ENCODE measurements at places on chromosomes 5 and 9.
A peak's percentile ranks its signal among the peaks of the same experiment; 100 is the strongest.

DNA sequence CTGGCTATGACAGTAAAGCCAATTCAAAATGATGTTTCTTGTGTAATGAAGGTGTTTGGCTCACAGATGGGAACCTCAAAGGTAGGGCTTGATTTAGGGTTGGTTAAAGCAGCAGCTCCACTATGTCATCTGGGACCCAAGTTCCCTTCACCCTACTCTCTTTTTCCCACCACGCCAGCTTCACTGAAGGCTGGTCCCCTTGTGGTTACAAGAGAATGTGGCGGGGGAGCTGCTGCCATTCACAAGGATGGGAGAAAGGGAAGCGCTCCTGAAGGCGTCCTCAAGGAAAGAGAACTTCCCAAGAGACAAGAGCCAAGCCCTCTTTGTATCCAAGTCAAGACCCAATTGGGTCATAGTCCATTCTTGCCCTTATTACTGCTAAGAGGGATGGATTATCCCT is 72.7 kb downstream of the NTRK2 start:
- no peak for DNase-seq

DNA sequence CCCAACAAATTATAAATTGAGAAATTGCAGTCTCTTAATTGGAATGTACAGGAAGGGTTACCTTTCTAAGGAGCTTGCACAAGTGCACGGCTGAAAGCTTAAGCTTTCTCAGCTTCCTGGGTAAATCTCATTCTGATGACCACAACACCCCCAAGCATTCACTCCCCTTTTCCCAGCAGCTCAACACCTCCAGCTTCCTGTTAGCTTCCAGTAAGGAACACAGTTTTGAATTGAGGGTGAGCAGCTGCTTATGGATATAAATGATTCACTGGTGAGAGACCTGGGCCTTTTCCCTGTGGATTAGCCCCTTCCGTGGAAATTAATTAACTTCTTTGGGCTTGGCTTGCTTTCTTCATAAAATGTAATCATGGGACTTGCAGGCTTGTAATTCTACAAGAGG is 101.2 kb downstream of the SLC28A3 start:
- no peak for DNase-seq

DNA sequence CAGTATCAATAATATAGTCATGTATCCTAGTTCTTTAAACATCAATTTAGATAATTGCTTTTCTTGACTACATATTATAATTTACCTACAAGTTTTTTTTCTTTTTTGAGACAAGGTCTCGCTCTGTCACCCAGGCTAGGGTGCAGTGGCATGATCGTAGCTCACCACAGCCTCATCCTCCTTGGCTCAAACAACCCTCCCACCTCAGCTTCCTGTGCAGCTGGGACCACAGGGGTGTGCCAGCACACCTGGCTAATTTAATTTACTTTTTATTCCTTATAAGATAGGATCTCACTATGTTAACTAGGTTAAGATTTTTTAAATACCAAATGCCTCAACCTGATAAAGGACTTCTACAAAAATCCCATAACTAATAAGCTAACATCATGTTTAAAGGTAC is 21.1 kb downstream of the UIMC1 start:
- DNase-seq = no peak

- no peak for DNase-seq
Measured at GRCh38 chr9:121833061-121833460, 181.6 kb downstream of the DAB2IP start.

GRCh38 chr9:96478829-96479371 is 28.9 kb downstream of the HABP4 start:
- peak; percentile 13 for DNase-seq

- no peak for DNase-seq
Measured at GRCh38 chr9:86723346-86723745, 224.0 kb downstream of the GAS1 start.

DNA sequence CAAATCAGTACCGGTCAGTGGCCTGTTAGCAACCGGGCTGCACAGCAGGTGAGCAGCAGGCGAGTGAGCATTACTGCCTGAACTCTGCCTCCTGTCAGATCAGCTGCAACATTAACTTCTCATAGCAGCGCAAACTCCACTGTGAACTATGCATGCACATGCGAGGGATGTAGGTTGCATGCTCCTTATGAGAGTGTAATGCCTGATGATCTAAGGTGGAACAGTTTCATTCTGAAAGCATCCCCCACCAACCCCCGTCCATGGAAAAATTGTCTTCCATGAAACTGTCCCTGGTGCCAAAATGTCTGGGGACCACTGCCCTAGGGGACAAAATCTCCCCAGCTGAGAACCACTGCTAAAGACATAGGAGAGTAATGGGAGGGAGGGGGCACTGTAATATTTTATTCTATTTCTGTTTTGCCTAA is 51.1 kb downstream of the P4HA2 start:
- DNase-seq = no peak

- DNase-seq = no peak
Measured at GRCh38 chr5:67490543-67491321, 294.1 kb upstream of the CD180 start.

- no peak for DNase-seq
Measured at GRCh38 chr5:1555011-1555807, 31.4 kb upstream of the LPCAT1 start.

GRCh38 chr5:123476731-123477130 is 35.2 kb upstream of the CSNK1G3 start:
- no peak for DNase-seq

DNA sequence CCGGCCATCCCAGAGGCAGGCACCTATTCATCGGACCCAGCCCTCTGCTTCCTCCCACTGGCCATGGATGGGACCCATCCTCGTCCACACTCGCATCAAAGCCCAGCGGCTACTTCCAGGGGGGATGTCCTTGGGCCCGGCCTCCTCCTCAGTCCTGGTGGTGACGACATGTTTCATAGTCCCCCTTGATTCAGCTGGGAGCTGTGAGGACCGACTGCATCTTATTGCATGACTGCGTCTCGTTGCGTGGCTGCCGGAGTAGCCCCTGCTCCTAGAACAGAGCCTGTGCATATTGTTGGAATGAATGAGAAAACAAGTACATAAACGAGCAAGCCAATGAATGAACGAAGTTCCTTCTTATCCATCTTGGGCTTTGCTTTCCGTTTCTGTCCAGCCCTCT is 12.8 kb downstream of the NCS1 start:
- DNase-seq = no peak

DNA sequence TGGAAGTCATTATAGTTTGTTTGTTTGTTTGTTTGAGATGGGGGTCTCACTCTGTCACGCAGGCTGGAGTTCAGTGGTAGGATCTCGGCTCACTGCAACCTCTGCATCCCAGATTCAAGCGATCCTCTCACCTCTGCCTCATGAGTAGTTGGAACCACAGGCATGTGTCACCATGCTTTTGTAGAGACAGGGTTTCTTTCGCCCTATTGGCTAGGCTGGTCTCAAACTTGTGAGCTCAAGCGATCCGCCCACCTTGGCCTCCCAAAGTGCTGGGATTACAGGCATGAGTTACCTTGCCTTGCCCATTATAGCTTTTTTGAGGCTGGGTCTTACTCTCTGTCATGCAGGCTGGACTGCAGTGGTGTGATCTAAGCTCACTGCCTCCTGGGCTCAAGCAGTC is 28.8 kb downstream of the NSD1 start:
- no peak for DNase-seq

GRCh38 chr9:77892171-77892570 is 139.4 kb downstream of the GNAQ start:
- no peak for DNase-seq

- DNase-seq = no peak
Measured at GRCh38 chr5:176676361-176676824, 29.1 kb downstream of the TSPAN17 start.

GRCh38 chr9:99377790-99378775 is 156.0 kb downstream of the SEC61B start:
- DNase-seq = no peak

- no peak for DNase-seq
Measured at GRCh38 chr5:178111925-178112324, 1.4 kb upstream of the N4BP3 start.

DNA sequence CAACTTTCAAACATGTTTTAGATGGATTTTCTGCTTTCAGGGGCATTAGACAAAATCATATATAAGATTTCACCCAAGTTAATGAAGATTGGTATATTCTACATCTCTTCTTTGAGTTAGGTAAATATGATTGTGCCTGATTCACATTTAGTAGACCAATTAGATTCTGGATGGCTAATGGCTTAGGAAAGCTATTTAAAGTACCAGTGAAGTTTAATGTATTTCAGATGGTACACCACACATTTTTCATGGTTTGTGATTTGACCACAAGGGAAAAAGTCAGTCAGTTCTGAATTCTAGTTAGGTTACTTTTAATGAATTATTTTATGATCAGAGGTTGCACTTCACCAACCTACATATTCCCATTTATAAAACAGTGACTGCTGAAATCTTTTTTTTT is 409.7 kb downstream of the ADGRV1 start:
- DNase-seq = no peak

DNA sequence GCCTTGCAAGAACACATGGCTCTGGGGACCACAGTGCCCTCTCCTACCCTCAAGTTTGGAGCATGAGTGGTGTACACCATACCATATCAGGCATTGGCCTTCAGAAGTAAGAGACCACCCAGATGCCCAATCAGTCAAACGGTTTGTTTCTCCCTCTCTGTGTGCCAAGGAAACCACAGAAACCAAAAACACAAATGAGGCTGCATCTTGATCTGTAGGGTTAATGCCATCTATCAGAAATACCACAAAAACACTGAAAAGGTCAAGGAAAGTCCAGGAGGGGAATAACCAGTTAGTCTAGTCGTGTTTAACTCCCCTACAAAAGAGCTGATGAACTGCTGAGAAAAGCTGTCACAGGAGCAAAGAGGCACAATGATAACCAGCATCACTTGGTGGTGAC is 78.4 kb downstream of the INSYN2B start:
- no peak for DNase-seq

GRCh38 chr9:98150164-98150563 is 31.1 kb upstream of the TRIM14 start:
- DNase-seq = no peak

- no peak for DNase-seq
Measured at GRCh38 chr5:56574778-56575177, 240.6 kb upstream of the MAP3K1 start.

- DNase-seq = no peak
Measured at GRCh38 chr9:95819636-95820035, 55.9 kb upstream of the ERCC6L2 start.

DNA sequence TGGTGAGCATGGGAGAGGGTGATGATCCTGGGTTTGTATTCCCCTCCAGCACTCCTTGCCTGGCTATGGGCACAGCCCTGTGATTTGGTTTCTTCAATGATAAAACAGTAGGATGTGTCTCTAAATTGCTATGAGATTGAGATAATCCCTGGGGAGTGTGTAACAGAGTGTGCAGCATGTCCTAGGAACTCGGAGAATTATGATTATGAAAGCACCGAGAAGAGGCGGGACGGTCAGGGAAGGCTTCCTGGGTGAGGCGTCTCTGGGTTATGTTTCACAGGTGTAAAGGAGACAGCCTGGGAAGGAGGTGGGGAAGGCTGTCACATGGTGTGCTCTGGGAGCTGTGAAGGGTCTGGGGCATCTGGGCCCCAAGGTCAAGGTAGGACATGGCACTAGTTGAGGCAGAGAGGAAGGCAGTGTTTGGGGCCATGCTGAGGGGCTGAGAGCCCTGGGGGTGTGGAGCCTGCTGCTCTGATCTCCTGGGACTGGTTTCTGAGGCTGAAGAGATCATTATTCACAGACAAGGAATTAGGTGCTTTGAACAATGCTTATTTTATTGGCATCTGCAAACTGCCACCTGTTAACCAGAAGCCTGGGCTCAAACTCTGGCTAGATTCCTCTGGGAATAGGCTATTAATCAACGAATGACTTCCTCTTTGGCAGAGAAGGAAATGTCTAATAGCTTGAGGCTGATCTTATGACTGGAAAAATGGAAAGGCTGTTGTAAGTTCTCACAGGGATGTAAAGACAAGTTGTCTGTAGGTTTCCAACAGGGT is 73.8 kb upstream of the IL12B start:
- DNase-seq = no peak

DNA sequence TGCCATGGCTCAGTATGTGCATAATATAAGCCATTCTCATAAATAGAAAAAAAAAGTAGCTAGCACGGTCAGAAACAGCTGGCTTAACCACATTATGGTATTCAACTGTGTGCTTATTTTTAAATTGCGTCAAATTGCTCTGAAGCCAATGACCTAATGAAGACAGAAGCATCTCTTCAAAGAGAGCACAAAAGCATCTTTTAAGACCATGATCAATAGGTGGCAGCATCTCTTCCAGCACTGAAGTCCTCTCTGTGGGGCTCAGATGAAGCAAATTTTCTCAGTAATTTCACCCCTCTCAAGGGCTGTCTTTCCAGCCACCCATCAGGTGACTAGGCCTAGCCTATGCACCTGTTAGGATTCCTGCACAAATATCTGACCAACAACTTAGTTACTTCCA is 251.4 kb downstream of the GLIS3 start:
- no peak for DNase-seq

DNA sequence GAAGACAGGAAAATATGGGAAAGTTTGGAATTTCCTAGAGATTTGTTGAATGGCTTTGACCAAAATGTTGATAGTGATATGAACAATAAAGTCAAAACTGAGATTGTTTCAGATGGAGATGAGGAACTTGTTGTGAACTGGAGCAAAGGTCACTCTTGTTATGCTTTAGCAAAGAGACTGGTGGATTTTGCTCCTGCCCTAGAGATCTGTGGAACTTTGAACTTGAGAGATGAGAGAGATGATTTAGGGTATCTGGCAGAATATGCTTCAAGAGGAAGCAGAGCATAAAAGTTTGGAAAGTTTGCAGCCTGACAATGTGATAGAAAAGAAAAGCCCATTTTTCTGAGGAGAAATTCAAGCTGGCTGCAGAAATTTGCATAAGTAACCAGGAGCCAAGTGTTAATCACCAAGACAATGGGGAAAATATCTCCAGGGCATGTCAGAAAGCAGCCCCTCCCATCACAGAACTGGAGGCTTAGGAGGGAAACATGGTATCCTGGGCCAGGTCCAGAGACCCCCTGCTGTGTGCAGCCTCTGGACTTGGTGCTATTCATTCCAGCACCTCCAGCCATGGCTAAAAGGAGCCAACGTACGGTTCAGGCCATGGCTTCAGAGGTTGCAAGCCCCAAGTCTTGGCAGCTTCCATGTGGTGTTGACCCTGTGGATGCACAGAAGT is 114.3 kb upstream of the STARD4 start:
- DNase-seq = no peak

GRCh38 chr9:21395778-21396717 is 10.8 kb upstream of the IFNA2 start:
- peak; percentile 35 for DNase-seq

- no peak for DNase-seq
Measured at GRCh38 chr9:133463864-133464615, 4.3 kb downstream of the CACFD1 start.

Measured in stimulated activated naive CD4-positive, alpha-beta T cell treated with Interleukin-2 at 50 U/mL for 16 hours (primary cell).